ENCODE measurements at places on chromosomes 2 and 18. TPM values are rescaled to one million over a fixed set of nuclear protein-coding genes. Genes with fewer than 3 reads are reported as not detected.

RGPD3 gene
- 0.38 TPM for total RNA-seq

DNA sequence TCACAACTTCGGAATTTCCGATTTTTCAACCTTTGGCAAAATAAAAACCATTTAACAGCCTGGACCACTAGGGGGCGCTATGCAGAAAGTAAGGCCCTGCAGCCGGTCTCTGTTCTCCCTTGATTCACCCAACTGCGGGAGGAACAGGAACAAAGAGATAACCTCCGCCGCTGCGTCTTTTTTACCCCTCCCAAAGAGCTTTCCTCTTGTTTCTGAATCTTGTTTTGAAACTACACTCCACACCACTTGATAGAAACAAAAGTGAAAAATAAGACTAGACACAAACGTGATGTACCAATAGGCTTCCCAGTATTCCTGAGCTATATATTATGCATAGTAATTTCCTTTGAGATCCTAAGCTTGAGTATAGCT is 231.2 kb downstream of the MYO3B start:
- peaks cover 15% of the 10 kb centered on the region for H3K27me3 ChIP-seq
- peak; percentile 59 for DNase-seq
- peak overlapping the region; percentile 43 for H3K4me3 ChIP-seq
- H3K36me3 ChIP-seq, result no peaks in the 10 kb centered on the region
- peaks cover 2% of the 10 kb centered on the region for H3K4me1 ChIP-seq
- H3K27ac ChIP-seq, result no peak overlapping the region

DNA sequence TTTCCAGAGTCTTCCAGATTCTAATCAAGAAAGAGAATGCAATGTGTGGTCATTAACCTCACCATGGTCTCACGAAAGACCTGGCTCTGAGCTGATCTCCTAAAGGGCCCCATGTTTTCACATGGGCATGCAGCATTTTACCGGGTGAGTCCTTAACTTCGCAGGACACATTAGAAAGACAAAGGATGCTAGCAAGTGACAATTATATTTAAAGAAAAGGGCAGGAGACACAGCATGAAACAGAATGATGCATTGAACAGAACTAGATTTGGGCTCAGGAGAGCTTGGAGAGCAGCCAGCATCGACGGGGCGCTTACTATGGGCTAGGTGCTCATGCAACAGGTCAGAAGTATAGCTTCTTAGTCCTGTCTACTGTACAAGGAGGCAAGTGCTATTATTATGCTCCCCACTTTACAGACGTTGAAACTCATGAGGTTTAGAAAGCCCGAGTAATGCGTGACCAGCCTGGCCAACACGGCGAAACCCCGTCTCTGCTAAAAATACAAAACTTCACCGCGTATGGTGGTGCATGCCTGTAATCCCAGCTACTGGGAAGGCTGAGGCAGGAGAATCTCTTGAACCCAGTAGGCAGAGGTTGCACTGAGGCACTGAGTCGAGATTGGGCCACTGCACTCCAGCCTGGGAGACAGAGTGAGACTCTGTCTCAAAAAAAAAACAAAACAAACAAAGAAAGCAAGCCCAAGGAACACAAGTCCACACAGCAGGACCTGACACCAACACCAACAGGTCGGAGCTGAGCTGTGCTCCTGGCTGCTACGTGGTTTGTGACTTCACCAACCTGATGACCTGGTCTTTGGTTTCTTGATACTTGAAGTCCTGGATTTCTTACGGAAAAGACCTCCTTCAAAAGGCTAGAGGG is 16.1 kb downstream of the MBP start:
- peak overlapping the region; percentile 62 for H3K27ac ChIP-seq
- no peak for DNase-seq
- no peak overlapping the region for H3K4me3 ChIP-seq
- peaks cover 31% of the 10 kb centered on the region for H3K4me1 ChIP-seq
- H3K36me3 ChIP-seq, result peaks cover 11% of the 10 kb centered on the region
- H3K27me3 ChIP-seq, result no peaks in the 10 kb centered on the region

- no peak overlapping the region for H3K4me3 ChIP-seq
- peaks cover 3% of the 10 kb centered on the region for H3K4me1 ChIP-seq
- H3K27ac ChIP-seq, result no peak overlapping the region
- no peaks in the 10 kb centered on the region for H3K27me3 ChIP-seq
Observed at GRCh38 chr18:62399276-62399675, 74.2 kb downstream of the TNFRSF11A start.

- H3K27me3 ChIP-seq, result no peaks in the 10 kb centered on the region
- peak overlapping the region; percentile 93 for H3K27ac ChIP-seq
- peak overlapping the region; percentile 87 for H3K4me3 ChIP-seq
- no peak for DNase-seq
Observed at GRCh38 chr2:112056626-112056987, 1.5 kb downstream of the TMEM87B start.

DNA sequence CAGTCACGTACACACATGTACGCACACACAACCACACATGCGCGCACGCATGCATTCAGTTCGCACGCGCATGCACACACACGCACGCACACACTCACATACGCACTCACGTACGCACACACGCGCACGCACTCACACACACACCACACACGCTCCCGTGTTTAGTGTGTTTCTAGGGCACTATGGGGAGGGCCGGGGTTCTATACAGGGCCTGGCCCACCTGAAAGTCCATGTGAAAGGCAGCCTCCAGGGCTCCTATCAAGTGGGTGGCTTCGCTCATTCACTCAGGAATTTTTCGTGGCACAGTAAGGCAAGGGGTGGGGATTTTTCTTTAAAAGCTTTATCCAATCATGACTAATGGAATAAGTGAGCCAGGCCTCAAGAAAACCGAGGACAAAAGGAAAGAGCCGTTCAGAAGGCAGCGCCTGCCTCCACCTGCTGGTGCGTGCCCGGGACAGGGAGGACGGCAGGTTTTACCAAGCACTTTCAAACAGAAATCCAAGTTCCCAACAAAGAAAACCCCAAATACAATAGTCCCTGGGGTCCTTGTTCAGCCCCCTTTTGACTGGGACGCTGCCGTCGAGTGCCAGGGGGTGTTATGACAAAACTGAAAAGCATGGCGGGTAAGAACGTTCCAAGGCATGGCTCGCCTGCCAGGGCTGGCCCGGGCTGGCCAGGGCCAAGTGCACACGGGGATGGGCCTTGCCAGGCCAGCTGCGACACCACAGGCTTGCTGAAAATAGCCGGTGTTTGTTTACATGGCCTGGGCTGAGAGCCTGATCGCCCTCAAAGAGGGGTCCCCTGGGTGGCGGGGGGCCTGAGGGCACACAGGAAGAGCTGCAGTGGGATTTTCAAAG is 110.0 kb downstream of the HDAC4 start:
- peaks cover 48% of the 10 kb centered on the region for H3K4me1 ChIP-seq
- H3K27ac ChIP-seq, result peak overlapping the region; percentile 75
- no peaks in the 10 kb centered on the region for H3K27me3 ChIP-seq
- H3K4me3 ChIP-seq, result no peak overlapping the region

TUBB8B gene
- total RNA-seq, result 0.93 TPM

GCKR gene
- total RNA-seq, result 2.0 TPM

DNA sequence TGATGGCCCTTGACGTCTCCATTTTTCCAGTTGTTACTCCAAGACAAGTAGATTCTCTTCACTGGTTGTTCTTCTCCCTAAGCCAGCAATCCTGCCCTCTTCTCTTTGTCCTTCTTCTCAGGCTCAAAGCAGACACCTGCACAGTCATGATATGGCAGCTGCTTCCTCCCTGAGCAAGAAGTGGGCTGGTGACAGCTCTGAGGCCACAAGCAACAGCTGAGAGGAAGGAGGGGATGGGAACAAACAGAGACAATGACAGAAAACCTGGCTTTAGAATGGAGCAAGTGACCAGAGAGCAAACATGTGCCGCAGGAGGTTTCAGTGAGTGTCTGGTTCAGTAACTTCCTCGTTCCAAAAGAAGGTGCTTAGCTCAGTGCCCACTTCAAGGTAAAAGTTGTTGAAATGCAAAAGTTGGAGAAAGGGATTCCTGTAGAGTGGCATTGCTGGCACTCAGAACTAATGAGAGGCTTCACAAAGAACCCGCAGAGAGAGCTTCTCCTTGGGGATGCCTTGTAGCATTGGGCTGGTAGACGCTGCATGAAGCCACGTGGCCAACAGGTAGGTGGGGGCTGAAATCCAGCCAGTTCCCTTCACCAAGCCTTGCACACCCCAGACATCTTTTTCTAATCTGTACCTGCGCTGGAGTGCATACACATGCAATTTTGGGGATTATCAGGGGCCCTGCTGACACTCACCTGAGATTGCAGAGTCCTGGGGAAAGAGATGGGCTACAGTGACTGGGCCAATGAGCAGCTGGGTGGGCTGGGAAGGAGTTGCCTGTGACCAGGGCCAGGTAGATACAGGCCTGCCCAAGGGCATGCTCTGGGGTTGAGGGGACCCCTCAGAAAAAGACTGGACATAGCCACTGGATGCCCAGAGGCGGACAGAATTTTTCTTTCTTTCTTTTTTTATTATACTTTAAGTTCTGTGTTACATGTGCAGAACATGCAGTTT is 153.3 kb upstream of the RAB12 start:
- no peaks in the 10 kb centered on the region for H3K36me3 ChIP-seq
- no peaks in the 10 kb centered on the region for H3K4me1 ChIP-seq
- DNase-seq, result no peak
- H3K4me3 ChIP-seq, result no peak overlapping the region
- H3K27ac ChIP-seq, result no peak overlapping the region

DNA sequence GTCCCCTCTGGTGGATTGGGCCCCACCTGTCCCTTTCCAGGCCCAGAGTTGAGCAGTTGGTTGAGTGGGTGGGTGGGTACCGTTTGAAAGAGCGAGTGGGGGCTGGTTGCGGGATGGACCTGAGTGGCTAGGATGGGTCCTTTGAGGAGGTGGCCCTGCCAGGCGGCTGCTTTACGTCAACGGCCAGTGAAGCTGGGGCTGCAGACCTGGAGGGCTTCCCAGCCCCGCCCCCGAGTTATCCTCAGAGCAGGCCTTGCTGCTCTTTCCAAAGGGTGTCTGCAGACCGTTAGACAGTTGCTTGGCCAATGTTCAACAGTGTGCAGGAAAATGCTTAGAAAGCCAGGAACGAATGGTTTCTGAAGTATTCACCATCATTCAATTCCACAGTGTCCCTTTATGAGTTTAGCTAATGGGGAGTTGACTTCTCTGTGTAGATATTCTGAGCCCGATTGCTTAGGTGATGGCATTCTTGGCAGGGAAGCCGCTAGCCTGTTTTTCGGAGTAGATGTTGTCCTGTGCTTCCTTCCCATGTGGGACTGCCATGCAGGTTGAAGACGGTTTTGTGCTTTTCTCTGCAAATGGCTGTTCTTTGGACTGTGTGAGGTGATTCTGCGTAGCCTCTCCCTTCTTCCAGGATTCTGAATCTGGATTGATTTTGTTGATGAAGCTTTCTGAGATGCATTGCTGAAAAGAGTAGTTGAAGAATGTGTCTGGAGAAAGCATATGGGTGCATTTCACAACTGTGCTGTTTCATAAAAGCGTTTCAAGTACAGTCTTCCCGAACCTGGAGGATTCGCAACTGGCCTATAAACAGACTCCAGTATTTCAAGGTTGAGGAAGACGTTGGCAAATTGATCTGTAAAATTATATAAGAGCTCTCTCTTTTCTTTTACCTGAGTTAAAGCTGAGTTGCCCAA is 45.8 kb downstream of the LDLRAD4 start:
- peaks cover 3% of the 10 kb centered on the region for H3K4me1 ChIP-seq
- peaks cover 32% of the 10 kb centered on the region for H3K27me3 ChIP-seq
- no peak for DNase-seq
- H3K36me3 ChIP-seq, result no peaks in the 10 kb centered on the region
- H3K27ac ChIP-seq, result no peak overlapping the region

- no peaks in the 10 kb centered on the region for H3K27me3 ChIP-seq
- no peaks in the 10 kb centered on the region for H3K4me1 ChIP-seq
- no peak overlapping the region for H3K4me3 ChIP-seq
- DNase-seq, result no peak
- H3K36me3 ChIP-seq, result no peaks in the 10 kb centered on the region
Observed at GRCh38 chr2:205585449-205586383, 96.6 kb upstream of the NRP2 start.

- H3K27me3 ChIP-seq, result peaks cover 8% of the 10 kb centered on the region
- no peak for DNase-seq
- H3K27ac ChIP-seq, result no peak overlapping the region
- H3K36me3 ChIP-seq, result no peaks in the 10 kb centered on the region
- no peak overlapping the region for H3K4me3 ChIP-seq
- H3K4me1 ChIP-seq, result peaks cover 3% of the 10 kb centered on the region
Observed at GRCh38 chr2:28539118-28539541, 43.3 kb downstream of the PLB1 start.

- DNase-seq, result no peak
- H3K4me1 ChIP-seq, result peaks cover 6% of the 10 kb centered on the region
- peaks cover 1% of the 10 kb centered on the region for H3K36me3 ChIP-seq
- H3K4me3 ChIP-seq, result no peak overlapping the region
Observed at GRCh38 chr18:79405781-79406575, 10.2 kb downstream of the NFATC1 start.

USP14 gene
- 59.1 TPM for total RNA-seq

PGAP1 gene
- total RNA-seq, result 54.8 TPM

DNA sequence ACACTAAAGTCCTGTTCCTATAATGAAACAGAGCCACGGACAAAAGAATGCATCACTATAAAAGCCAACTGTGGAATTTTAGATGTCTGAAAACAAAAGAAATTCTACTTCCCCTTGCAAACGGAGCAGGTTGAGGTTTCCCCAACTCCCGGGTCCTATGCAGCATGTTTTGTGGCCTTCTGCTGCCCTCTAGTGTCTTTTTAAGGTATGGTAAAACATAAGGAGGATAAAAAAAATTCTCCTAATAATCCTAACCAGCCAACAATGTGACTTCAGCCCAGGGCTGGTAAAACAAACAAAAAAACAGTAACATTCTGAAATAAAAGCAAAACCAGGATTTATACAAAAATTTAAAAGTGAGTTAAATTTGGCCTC is 539.5 kb downstream of the NRXN1 start:
- H3K4me1 ChIP-seq, result peaks cover 6% of the 10 kb centered on the region
- peaks cover 10% of the 10 kb centered on the region for H3K27me3 ChIP-seq

SNTG2 gene
- 0.50 TPM for total RNA-seq

TFCP2L1 gene
- total RNA-seq, result 0.78 TPM

- no peak overlapping the region for H3K4me3 ChIP-seq
- peaks cover 51% of the 10 kb centered on the region for H3K36me3 ChIP-seq
- H3K4me1 ChIP-seq, result peaks cover 20% of the 10 kb centered on the region
- no peaks in the 10 kb centered on the region for H3K27me3 ChIP-seq
Observed at GRCh38 chr2:134438371-134438770, 184.5 kb downstream of the MGAT5 start.

DNA sequence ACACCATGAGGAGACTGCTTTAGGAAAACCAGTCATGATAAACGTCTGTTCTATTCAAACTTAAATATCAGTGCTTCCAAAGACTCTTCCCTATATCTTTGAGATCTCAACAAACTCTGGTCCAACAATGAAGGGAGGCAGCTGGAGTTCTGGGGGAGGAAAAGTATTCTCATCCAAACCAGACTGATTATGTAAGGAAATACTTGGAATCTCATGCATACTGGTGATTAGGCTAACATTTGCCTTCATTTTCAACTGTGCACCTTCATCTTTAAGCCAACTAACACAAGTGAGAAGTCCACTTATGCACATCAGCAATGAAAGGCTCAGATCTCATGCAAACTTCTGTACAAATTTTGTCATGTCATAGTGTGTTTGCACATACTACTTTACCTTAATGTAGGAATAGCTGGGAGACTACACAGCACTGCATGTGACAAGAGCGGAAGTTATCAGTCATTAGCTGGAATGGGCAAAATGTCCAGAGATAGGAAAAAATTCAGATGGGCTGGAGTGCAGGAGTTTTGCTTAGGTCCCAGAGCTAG is 67.5 kb upstream of the STK17B start:
- no peak for DNase-seq
- H3K27me3 ChIP-seq, result no peaks in the 10 kb centered on the region
- H3K4me1 ChIP-seq, result peaks cover under 1% of the 10 kb centered on the region
- no peak overlapping the region for H3K4me3 ChIP-seq
- no peak overlapping the region for H3K27ac ChIP-seq

ABCG8 gene
- total RNA-seq, result not detected

CTAGE1 gene
- total RNA-seq, result not detected

LINC00305 gene
- 1.6 TPM for total RNA-seq

CABYR gene
- 8.0 TPM for total RNA-seq

Measured in progenitor cell of endocrine pancreas (in vitro differentiated cells).